ENCODE measurements at places on chromosomes 12 and 14.

DNA sequence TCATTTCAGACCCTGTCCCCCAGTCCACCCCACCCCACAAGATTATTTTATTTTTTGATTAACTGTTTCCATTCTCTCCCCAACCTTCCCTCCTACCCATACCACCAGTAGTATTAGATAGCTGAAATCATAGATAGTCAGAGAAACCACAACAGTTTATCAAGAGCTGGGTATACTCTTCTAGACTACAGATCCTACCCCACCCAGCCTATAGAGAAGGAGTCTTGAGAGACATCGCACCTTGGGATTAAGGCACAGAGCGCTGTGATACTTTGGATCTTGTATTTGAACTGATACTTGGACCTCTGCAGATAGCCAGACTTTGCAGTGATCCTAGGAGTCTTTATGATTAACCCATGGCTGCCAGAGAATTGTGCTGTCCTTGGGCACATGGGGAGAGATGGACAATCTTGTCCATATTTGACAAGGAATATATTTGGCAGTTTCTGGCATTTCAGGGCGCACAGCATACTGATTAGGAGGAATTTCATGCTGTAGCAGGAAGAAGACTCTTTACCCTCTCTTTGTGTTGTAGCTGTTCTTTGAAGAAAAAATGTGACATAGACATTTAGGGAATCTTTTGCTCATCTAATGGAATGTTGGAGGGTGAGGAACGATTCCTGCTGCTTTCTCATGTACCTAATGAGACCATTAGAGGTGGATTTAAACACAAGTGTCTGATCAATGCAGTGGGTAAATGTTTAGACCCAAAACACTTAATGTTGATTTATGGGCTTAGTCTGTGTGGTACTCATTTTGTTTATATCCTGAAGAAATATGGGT, 982 bp downstream of the RBMS2 start:
- no peak for DNase-seq

DNA sequence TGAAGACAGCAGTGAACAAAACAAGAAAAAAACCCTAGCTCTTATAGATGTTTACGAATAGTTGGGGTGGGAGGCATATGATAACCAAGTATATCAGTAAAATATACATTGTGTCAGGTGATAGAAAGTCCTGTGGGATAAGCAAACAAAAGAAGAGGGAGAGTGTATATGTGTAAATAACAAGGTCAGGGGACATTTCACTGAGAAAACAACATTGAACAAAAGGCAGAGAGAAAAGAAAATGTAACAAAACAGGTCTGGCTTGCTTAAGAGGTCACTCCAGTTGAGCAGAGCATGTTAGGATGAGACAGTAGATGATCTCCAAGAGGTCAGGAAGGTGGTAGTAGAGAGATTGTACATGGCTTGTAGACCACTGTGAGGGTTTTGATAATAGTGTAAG, 304.1 kb downstream of the ACSS3 start:
- DNase-seq, result no peak

GRCh38 chr14:75604979-75605851, 26.8 kb downstream of the FLVCR2 start:
- DNase-seq, result peak; percentile 82

DNA sequence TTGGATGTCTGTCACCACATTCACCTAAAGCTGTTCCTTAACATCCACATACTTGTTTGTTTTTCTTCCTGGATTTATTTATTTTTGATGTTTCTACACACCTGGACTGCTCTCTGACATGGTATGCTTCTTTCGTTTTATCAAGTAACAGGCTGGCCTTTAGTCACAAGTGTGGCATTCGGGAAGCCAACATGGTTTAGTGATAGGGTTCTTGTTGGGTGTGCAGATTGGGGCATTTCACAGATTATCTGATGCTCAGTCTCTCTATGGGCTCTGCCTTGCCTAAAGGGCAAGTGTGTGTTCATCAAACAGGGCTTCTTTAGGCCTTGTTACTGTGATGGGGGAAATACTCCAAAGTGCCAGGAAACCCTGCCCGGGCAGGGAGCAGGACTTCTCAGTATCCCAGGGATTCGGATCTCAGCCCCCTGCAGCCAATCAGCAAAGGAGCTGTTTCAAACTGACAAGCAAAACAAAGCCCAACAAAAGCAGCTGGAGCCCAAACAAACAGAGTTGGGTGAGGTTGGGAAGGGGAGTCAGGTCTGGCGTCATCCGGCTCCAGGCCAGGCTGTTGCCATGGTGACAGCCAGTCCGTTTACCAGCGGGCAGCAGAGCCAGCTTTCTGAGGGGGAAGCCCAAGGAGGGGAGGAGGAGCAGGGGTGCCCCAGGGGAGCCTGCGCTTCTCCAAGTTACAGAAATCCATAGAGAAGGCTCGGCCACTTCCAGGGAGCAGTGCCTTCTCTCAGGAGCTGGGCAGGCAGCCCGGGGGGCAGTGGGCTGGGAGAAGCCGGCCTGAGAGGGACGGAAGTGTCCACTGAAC, 31.9 kb downstream of the FOS start:
- DNase-seq, result no peak

DNA sequence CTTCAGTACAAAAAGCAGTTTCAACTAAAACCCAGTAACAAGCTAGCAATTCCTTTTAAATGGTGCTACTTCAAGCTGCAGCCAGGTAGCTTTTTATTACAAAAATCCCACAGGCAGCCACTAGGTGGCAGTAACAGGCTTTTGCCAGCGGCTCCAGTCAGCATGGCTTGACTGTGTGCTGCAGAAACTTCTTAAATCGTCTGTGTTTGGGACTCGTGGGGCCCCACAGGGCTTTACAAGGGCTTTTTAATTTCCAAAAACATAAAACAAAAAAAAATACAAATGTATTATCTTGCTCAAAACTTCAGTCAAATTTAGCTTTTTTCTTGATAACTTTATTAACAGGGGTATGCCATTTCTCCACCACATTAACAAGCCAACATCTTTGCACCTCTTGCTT, 3.6 kb upstream of the CLEC4E start:
- peak; percentile 96 for DNase-seq

DNA sequence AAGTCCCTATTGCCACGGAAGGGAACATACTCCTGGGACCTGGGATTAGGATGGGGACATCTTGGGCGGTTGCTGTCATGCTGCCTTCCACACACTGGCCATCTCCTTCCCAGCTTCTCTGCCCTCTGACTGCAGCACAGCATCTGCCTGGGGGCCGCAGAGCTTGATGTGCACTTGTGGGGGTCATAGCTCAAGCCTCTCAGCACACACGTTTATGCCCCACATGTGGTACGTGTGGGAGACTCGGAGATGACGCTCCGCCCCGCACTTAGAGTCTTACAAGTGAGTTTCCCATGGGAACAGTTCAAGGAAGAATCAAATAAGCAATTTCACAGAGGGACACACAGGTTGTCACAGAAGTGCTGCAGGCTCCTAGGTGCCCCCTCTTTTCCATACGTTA, 8.6 kb downstream of the ACADS start:
- no peak for DNase-seq
